GM03348 (cell line): ENCODE measurements at places on chromosomes 6 and 20.

DNA sequence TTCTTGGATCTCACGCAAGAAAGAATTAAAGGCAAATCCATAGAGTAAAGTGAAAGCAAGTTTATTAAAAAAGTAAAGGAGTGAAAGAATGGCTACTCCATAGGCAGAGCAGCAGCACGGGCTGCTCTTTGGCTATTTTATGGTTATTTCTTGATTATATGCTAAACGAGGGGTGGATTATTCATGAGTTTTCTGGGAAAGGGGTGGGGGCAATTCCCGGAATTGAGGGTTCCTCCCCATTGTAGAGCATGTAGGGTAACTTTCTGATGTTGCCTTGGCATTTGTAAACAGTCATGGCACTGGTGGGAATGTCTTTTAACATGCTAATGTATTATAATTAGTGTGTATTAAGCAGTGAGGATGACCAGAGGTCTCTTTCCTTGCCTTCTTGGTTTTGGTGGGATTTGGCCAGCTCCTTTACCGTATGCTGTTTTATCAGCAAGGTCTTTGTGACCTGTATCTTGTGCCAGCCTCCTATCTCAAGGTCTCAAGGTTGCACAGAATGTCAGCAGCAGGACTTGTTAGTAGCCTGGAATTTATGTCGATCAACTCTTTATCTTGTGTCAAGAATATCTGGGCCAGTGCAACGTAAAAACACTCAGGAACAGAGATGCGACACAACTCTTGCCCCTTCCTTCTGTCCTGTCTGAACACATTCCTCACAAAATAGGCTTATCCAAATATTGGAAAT, 931.4 kb downstream of the QKI start:
- no peak for DNase-seq

- no peak for DNase-seq
These were observed 6.8 kb upstream of the ADTRP start for GRCh38 chr6:11785415-11785773.

DNA sequence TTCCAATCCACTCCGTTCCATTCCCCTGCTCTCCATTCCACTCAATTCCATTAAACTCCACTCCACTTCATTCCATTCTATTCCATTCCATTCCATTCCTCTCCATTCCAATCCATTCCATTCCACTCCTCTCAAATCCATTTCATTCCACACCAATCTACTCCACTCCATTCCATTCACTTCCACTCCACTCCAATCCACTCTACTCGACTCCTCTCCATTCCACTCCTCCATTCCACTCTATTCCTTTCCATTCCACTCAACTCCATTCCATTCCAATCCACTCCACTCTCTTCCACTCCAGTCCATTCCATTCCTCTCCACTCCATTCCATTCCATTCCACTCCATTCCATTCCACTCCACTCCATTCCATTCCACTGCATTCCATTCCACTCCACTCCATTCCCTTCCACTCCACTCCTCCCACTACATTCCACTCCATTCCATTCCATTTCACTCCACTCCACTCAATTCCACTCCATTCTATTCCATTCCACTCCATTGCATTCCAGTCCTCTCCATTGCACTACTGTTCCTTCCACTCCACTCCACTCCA, 22.6 kb upstream of the DEFB125 start:
- DNase-seq, result no peak

DNA sequence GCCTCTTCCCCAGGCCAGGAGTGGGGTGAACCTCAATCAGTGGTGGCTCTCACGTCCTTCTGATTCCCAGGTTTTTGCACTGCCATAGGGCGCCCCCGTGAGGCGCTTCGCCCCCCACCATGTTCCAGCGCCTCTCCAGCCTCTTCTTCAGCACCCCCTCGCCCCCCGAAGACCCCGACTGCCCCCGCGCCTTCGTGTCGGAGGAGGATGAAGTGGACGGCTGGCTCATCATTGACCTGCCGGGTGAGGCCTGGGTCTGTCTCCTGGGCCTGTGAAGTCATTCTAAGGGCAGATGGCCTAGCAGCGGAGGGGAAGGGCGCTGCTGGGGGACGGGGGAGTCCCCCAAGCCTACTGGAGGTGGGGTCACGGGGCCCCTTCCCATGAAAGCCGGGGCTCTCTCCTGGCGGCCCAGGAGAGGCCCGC, 4.5 kb downstream of the TP53INP2 start:
- DNase-seq, result peak; percentile 67

DNA sequence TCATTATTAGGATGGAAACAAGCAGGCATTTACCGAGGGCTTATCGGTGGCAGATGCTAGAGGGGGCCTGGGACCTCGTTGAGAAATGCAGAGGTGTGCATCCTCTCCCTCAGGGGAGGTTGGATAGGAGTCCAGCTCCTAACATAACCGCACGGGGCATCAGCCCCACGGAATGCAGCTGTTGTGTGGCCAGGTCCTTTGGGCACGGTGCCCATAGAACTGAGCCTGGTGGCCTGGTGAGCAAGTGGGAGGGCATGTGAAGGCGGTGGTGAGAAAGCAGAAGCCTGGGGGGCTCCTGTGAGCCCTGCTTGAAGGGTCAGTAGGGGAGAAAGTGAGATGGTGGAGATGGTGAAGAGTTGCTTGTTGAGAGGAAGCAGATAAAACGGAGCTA, 143.7 kb downstream of the CDH26 start:
- DNase-seq, result no peak

- no peak for DNase-seq
These were observed 36.6 kb downstream of the EZR start for GRCh38 chr6:158782432-158783166.
